ENCODE measurements at places on chromosomes 3 and 15.

GRCh38 chr3:119625451-119626153 is 27.9 kb downstream of the PLA1A start:
- no peak for DNase-seq

DNA sequence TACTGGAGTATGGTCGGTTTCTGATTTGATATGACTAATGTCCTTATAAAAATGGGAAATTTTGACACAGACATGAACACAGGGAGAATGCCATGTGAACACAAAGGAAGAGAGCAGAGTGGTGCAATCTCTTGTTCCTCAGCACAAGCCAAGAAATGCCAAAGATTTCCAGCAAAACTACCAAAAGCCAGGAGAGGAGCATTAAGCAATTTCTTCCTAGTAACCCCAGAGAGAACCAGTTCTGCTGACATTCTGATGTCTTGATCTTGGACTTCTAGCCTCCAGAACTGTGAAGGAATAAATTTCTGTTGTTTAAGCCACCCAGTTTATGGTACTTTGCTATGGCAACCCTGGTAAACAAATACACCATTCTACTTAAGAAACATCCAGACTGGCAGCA is 227.8 kb upstream of the MRPL3 start:
- no peak for DNase-seq

DNA sequence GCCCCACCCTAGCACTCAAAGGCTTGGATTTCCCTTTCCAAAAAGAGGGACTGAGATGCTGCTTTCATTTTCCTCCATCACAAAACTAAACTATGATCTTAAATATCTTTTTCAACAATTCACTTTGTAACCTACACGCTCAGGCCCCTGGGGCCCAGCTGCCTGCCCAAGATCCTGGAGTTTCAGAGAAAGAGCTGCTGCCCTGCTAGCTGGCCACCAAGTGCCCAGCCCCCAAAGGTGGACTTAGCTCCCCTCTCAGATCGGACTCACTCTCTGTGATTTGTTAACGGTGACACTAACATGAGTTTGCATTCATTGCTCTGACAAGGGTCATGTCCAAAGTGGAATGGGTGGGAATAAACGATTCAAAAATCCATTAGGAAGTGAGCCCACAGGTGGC is 119.6 kb upstream of the SMAD3 start:
- DNase-seq: no peak

DNA sequence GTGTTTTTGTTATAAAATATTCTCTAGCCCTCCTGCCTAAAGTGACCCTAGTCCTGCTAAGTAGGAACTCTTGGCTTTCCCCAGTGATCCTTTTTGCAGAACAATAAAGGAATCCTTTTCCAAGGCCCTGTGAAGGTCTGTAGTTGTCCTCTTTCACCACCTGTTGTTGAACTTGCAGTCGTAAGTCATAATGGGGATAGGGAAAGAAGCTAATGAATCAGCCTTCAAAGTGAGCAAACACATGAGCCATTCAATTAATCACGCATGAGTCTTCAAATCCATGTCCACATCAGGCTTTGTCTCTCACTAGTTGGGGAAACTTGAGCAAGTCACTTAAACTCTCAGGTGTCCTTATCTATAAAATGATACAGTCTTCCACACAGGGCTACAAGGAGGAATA is 27.6 kb downstream of the ZNF860 start:
- no peak for DNase-seq

DNA sequence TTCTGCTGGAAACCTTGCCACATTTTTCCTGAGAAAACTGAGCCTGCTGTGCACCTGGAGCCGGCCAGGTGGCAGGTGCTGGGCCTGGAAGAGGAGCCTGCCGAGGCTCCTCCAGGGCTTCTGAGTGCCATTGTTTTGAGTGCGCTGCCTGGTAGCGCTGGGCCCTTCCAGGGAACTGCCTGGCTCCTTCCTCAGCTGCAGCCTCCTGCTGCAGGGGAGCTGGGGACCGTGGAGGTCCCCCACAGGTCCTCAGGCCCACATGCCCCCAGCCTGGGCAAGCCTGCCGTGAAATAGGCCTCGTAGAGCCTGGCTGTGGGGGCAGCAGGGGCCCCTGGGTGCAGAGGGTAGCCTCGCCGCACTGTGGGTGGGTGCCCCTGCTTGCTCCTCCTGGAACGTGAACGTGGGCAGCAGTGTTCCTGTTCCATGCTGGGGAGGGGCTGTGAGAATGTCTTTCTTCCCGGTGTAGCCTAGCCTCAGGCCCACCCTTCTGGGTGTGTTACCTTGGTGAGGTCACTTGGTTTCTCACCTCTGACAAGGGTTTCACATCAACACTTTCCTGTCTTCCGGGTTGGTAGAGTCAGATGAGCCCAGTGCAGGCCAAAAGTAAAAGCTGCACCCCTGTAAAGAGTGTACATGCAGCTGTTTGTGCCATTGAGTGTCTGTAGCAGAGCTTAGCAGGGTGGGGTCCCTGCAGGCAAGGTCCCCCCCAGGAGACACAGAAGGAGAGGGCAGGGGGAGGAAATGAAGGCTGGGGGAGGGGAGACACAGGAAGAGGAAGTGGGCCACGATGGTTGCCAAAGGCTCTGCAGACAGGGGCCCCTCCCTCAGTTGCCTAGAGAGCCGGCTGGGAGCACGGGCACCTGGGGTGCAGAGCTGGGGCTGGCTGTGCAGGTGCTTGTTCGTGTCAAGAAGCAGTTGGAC is 34.5 kb downstream of the KLF13 start:
- DNase-seq: no peak

- no peak for DNase-seq
These were observed 158.5 kb downstream of the FEZF2 start for GRCh38 chr3:62214850-62215249.

GRCh38 chr3:161020256-161020655 is 84.9 kb downstream of the B3GALNT1 start:
- no peak for DNase-seq

DNA sequence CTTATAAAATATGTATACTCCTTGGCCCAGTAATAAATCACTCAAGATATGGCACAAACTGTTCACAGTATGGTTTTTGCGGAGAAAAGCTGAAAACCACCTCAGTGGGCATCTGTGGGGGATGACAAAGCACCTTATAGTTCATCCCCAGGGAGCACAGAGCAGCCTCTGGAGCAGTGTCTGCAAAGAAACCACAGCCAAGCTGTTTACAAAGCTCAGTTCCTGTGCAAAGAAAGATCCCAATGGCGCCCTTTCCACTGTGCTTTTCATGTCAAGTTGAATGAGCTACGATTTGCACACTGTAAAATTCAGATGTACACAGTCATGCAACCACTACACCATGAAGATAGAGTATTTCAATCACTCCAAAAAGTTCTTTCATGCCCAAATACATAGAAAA is 2.5 kb upstream of the EFCC1 start:
- no peak for DNase-seq

- no peak for DNase-seq
These were observed 127.9 kb downstream of the DMXL2 start for GRCh38 chr15:51494411-51495314.

- no peak for DNase-seq
These were observed 12.2 kb upstream of the C3orf52 start for GRCh38 chr3:112074006-112074405.

DNA sequence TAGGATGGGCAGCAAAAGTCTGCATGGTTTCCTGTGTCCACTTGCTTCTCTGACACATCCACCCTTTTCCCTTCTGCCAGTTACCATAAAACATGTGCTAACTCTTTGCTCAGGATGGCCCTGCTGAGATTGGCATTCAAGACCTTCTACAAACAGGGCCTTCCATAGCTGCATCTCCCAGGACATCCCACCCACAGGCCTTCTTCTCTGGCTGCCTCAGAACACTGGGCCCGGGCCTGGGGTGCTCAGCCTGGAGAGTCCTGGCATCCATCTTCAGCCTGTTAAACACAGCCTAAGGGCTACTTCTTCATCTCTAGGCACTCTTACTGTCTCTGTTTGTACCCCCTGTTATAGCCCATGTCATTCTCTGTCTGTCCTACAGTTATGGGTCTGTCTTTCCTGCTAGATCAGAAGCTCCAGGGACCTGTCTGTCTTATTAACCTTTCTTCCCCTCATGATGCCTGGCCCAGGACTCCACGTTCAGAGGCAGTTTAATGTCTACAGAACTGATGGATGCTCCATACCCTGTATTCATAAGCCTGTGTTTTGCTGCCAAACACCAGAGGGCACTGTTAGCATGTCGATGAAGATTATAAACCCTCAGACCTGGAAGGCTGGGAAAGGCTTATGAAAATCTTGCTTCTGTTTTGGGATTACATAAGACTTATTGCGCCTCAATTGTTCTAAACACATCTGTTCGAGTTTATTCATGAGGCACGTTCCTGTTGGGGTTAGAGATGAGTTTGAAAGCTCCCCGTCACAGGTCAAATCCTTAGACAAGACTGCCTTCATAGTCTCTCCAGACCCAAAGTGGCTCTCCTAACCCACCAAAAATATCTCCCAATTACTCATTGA is 16.5 kb downstream of the SEMA3G start:
- DNase-seq: peak; percentile 82

DNA sequence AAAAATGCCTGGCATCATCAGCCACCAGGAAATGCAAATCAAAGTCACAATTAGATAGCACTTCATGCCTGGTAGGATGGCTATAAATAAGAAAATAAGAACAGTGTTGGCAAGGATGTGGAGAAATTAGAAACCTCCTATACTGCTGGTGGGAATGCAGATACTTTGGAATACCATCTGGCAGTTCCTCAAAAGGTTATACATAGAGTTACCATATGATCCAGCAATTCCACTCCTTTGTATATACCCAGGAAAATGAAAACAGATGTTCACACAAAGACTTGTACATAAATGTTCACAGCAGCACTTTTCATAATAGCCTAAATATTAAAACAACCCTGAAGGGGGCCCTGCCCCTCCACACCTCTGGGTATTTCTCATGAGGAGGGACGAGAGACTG is 13.7 kb downstream of the ACSBG1 start:
- DNase-seq: no peak

DNA sequence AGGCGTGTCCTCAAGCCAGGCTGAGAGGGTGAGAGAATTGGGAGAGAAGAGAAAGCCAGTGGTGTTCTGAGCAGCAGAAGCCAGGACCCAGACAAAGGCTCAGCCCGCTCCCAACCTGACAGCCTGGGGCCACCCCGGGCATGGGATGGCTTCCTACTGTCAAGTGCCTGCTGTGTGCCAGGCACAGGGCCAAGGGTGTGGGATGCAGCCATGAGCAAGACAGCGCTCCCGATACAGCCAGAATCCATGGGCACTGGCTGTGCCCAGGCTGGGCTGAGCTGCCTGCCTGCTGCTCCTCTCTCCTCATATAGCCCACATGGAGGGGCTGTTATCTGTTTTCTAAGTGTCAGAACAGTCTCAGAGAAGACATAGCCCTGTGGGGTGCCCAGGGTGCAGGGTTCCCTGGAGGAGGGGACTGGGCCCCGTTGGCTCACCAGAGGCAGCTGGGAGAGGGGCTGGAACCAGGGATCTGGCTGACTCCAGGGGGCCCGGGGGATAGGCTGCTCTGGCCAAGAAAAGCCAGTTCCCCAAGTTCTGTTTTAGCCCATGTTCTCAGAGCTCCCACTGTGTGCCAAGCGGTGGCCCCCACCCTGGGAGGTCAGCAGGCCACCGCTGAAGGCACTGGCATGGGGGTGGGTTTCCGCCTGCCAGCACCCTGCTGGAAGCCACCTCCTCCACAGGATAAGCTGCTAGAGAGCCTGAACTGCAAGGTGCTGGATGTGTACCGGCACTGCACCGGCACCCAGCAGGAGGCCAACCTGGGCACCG is 39.0 kb downstream of the CFAP100 start:
- DNase-seq: no peak

DNA sequence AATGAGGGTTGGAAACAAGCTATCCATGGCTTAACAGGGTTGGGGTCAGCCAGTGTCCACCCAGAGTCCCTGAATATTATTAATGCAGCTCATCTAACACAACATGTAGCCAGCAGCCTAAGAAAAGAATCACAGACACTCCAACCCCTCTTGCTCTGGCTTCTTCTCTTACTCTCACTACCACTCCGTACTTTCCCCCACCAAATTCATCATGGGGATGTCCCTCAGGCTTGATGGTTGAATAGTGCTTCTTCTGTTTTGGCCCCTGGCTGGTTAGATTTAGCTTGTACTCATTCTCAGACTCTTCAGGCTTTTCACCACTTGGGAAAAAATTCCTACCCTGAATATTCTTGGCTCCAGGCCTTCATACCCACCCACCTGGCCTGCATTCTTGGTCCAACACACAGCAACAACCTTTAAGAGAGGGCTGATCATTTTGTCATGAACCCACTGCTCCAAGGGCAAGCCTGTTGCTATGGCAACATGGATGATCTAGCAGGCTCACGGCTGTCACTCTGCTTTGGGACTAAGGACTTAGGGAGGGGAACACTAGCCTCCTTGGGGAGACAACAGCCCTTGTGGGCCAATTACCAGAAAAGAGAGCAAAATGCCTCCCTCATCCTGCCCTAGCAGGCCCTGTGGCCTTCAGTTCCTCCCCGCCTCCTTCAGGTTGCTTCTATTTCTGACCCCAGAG is 9.4 kb upstream of the MED12L start:
- no peak for DNase-seq

GRCh38 chr3:150292891-150293290 is 115.2 kb upstream of the TSC22D2 start:
- no peak for DNase-seq

DNA sequence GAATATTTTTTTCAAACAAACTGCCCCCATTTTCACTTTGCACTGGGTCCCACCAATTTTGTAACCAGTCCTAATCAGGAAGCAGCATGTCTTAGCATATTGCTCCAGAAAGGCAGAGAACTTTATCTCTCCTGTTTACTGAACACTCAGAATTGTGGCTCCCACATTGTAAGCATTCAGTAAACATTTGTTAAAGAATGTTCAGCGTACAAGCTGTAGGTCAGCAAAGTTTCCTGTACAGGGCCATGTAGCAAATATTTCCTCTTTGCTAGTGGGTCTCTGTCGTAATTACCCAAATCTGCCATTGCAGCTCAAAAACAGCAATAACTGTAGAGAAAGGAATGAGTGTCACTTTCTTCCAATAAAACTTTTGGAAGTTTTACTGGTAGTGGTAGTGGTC is 393.3 kb downstream of the GRM7 start:
- DNase-seq: no peak

GRCh38 chr3:155553780-155554179 is 191.1 kb downstream of the PLCH1 start:
- no peak for DNase-seq

DNA sequence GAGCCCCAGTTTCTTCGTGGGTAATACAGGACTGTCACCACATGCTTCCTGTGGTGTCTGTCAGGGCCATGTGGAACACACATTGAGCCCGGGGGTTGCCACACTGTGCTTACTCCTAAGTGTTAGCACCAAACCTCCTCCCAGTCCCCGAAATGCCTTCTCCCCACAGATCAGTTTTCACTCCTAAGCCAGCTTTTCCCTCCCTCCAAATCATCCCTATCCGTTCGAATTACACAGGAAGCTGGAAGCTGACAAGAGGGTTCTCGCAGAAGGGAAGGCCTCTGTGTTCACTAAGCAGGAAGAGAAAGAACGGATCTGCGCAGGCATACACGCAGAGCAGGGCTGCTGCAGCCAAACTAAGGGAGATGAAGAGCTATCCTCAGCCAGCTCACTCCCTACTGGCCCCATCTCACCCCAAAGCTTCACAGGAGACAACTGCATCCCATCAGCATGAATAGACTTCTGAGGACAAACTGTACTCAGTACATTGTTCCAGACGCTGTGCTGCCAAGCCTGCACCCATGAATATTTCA is 32.3 kb downstream of the XXYLT1 start:
- no peak for DNase-seq

Measured in glomerular endothelial cell (primary cell).